ENCODE measurements at places on chromosomes 5 and 9.

DNA sequence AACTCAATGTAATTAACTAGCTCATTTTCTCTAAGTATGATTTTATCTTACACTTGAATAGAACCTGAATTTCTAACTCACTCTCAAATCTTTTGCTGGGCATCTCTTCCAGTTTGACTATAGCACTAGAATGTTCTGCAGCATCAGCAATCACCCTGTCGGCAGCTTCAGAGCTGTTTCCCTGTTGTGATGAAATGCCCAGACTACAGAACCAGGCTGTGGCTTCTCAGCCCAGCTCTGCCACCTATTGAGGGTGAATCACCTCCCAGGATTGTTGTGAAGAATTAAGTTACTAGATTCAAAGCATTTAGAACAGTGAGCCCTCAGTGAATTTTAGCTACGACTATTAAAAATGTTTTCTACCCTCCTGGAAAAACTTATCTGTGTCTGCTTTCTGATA lies 90.4 kb upstream of the ANKRD55 start:
- DNase-seq, result no peak

GRCh38 chr5:40033009-40033408 lies 608.2 kb upstream of the DAB2 start:
- DNase-seq, result no peak

DNA sequence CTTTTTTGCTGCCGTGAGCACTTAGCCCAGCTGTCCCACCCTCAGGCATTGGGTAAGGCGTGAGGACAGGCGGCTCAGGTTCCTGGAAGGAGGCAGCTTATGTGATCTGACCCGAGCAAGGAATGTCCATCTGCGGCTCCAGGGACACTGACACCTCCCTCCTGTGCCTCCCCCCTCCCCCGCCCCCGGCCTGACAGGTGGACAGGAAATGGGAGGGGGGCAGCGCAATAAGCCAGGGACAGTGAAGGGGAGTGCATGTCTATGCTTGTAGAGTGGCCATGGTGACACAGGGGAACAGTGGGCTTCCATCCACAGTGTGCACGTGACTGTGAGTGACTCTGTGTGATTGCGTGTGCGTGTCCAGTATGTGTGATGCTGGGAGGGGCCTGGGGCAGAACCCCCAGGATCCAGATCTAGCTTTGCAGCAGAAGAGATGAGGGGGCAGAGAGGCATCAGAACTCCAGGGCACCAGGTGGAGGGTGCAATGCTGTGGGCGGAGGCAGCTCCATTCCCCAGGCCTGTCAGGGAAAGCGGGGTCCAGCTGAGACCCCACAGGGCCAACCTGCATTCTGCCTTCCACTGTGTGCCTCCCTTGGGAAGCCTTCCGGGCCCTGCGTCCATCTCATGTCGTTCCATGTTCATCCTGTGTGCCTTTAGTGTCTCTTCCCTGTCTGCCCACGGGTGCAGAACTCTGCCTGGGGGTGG lies 30.5 kb downstream of the CNTFR start:
- no peak for DNase-seq

GRCh38 chr9:88186495-88187110 lies 48.3 kb upstream of the SPATA31C2 start:
- DNase-seq, result no peak

GRCh38 chr5:39131210-39132127 lies 57.3 kb upstream of the RICTOR start:
- no peak for DNase-seq
